ENCODE measurements at places on chromosomes 5 and 9. TPM values are rescaled to one million over a fixed set of nuclear protein-coding genes. Genes with fewer than 3 reads are reported as not detected.

GRCh38 chr9:38215465-38215864, 146.4 kb upstream of the SHB start:
- DNase-seq = no peak
- no peak overlapping the region for H3K4me3 ChIP-seq
- H3K27ac ChIP-seq = no peak overlapping the region
- no peaks in the 10 kb centered on the region for H3K27me3 ChIP-seq

- no peaks in the 10 kb centered on the region for H3K36me3 ChIP-seq
- no peaks in the 10 kb centered on the region for H3K27me3 ChIP-seq
- 0 out of 2 replicates have a peak, but pooled peaks cover under 1% of the 10 kb centered on the region for H3K4me1 ChIP-seq
- no peak overlapping the region for H3K27ac ChIP-seq
Measured at GRCh38 chr5:149030392-149030791, 32.5 kb downstream of the SH3TC2 start.

- DNase-seq = no peak
- no peak overlapping the region for H3K27ac ChIP-seq
- H3K36me3 ChIP-seq = no peaks in the 10 kb centered on the region
Measured at GRCh38 chr9:106421772-106422171, 441.2 kb upstream of the ZNF462 start.

DNA sequence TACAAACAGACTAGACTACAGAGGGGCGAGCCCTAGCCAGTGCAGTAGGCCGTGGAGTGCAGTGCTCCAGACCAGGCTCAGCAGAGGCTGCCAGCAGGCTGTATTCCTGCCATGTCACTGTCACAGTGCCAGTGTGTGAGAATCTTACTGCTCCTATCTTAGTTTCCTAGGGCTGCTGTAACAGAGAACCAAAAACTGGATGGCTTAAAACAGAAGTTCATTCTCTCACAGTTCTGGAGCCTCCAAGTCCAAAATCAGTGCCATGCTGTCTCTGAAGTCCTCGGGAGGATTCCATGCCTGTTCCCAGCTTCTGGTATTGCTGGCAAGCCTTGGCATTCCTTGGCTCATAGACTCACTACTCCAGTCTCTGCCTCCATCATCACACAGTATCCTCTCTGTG, 75.0 kb upstream of the SAP30L start:
- no peaks in the 10 kb centered on the region for H3K36me3 ChIP-seq
- H3K4me3 ChIP-seq = no peak overlapping the region
- peaks cover 59% of the 10 kb centered on the region for H3K4me1 ChIP-seq
- H3K27ac ChIP-seq = peak overlapping the region; percentile 52
- H3K27me3 ChIP-seq = no peaks in the 10 kb centered on the region

GRCh38 chr5:87116825-87117512, 150.7 kb upstream of the RASA1 start:
- H3K4me1 ChIP-seq = peaks cover 47% of the 10 kb centered on the region
- no peak for DNase-seq
- H3K27ac ChIP-seq = no peak overlapping the region
- no peaks in the 10 kb centered on the region for H3K36me3 ChIP-seq

Gene NDUFS6
- total RNA-seq = 43.8 TPM

DNA sequence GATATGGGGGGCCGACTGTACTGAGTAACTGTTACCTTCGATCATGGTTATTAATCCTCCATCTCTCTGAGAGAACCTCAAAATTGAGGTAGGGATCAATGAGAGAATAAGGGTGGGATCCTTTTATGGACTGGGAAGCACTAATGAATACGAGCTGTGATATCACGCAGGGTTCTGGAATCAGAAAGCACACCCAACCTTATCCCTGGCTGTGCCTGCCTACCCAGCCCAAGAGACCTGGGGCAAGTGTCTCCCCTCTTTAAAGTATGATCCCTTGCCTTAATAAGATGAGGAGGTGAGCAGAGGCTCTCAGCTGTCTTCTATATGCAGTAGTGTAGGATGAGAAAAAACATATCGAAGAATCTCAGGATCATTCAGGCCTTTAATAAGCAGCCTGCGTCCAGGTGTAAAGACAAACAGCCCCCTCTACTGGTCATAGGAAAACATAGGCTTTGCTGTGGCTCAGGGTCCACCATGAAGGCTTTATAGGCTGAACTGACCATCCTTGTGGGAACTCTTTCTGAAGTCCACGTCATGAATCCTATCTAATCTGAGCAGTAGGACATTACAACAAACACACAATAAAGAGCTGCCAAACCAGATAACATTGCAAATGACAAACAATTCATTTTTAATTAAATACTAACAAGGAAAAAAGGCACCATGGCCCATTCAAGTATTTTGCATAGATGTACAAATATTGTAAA, 16.8 kb downstream of the NIPAL4 start:
- H3K27me3 ChIP-seq = no peaks in the 10 kb centered on the region
- H3K4me3 ChIP-seq = no peak overlapping the region
- peak; percentile 45 for DNase-seq

DNA sequence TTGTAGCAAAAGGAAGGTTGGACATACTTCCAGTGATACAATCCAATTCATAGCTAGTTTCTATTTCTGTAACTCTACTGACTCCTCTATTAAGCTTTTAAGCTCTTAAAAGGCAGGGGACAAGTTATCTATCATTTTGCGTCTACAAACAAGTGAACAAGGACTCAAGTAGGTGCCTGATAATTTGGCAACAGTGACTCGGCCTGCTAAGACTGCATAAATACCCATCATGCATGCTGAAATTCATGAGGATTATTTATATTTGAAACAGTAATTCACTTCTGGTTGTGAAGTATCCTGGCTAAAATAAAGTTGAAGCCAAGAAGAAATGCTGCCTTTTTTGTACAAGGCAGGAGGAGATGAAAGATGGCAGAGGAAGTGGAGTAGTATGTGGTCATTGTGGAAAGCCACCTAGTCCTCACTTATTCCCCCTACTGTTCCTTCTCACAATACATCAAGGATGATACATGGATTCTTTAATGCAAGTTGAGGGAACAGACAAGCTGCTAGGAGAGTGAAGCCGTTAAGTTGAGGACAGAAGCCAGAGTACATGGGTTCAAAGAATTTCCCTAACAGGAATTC, 74.0 kb downstream of the MRPS27 start:
- no peaks in the 10 kb centered on the region for H3K27me3 ChIP-seq
- H3K4me1 ChIP-seq = peaks cover 49% of the 10 kb centered on the region
- no peak for DNase-seq
- H3K36me3 ChIP-seq = no peaks in the 10 kb centered on the region

GRCh38 chr9:16278326-16278999, 592.0 kb downstream of the BNC2 start:
- H3K36me3 ChIP-seq = no peaks in the 10 kb centered on the region
- no peak overlapping the region for H3K27ac ChIP-seq
- H3K4me1 ChIP-seq = no peaks in the 10 kb centered on the region
- no peak for DNase-seq

DNA sequence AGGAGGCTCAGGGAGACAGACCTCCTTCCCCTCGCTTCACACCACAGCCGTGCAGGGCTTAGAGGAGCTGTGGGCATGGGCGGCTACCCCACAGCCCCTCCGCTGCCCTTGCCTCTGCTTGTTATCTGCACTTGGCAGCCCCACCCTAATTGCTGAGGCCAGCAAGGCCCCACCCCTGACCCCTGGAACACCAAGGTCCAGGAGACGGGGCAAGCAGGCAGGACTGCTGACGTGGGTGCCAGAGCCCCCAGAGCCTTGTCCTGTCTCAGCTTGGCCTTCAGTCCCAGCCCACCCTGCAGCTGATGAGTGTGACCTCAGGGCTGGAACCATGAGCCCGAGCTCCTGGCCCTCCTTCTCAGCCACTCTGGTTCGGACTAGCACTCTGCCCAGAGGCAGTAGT, 29.1 kb upstream of the NEURL1B start:
- DNase-seq = no peak
- H3K27me3 ChIP-seq = peaks cover 13% of the 10 kb centered on the region
- no peaks in the 10 kb centered on the region for H3K36me3 ChIP-seq

- DNase-seq = no peak
- no peaks in the 10 kb centered on the region for H3K36me3 ChIP-seq
- no peaks in the 10 kb centered on the region for H3K27me3 ChIP-seq
- H3K27ac ChIP-seq = no peak overlapping the region
- H3K4me1 ChIP-seq = no peaks in the 10 kb centered on the region
Measured at GRCh38 chr9:131276891-131277286, 579 bp upstream of the FAM78A start.

Gene PTGDS
- 3.1 TPM for total RNA-seq

DNA sequence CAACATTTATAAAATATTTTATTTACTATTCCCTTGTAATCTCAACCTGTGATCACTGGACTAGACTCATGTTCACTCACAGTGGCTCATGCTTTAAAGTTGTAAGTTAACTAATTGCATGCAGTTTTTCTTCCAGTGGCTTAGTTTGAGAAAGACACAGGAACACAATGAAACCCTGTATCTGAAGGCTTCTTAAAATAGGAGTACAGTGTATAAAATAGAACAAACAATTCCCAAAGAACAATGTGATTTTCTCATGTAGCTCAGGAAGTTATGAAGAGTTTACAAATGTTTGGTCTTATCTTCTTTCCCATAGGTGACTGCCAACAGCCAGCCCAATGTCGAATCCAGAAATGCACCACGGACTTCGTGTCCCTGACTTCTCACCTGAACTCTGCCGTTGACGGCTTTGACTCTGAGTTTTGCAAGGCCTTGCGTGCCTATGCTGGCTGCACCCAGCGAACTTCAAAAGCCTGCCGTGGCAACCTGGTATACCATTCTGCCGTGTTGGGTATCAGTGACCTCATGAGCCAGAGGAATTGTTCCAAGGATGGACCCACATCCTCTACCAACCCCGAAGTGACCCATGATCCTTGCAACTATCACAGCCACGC, 5.9 kb downstream of the RGMB start:
- no peak for DNase-seq
- no peak overlapping the region for H3K4me3 ChIP-seq
- peaks cover 6% of the 10 kb centered on the region for H3K4me1 ChIP-seq
- H3K36me3 ChIP-seq = no peaks in the 10 kb centered on the region
- no peaks in the 10 kb centered on the region for H3K27me3 ChIP-seq
- H3K27ac ChIP-seq = no peak overlapping the region

- no peaks in the 10 kb centered on the region for H3K36me3 ChIP-seq
- H3K27me3 ChIP-seq = no peaks in the 10 kb centered on the region
- DNase-seq = no peak
Measured at GRCh38 chr5:94746731-94747124, 128.3 kb downstream of the SLF1 start.

All from HCT116 (cell line).